CD8-positive, alpha-beta memory T cell (primary cell): ENCODE measurements at places on chromosomes 13 and 19. TPM values are rescaled to one million over a fixed set of nuclear protein-coding genes. Genes with fewer than 3 reads are reported as not detected.

DNA sequence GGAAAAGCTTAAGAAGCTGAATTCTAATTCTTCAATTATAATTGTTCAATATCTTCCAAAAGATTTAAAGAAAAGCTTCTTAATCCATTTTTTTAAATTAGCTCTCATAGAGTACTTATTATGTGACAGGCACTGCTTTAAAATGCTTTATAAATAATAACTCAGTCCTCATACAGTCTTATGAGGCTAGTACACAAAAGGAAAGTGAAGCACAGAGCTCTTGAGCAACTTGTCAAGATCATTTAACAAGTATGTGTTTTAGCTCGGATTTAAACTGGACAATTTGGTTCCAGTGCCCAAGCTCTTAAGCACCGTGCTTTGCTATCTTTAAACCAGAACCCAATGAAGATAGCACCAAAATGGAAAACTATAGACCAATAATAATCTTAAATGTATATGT is 106.1 kb downstream of the DHRS12 start:
- no peak for DNase-seq

The MAP1S gene
- 66.1 TPM for total RNA-seq

DNA sequence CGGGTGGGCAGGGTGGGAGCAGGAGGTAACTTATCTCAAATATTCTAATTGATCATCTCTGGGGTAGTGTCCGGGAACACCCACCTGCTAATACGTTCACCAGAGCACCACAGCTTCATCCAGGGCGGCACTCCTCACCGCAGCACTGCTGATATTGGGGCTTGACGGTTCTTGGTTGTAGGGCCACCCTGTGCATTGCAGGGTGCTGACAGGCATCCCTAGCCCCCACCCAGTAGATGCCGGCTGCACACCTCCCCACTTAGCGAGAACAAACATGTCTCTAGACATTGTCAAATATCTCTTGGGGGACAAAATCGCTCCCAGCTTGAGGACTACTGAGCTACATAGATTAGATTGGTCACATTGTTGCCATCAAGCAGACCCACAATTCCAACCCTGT is 73.9 kb upstream of the WASF3 start:
- no peak for DNase-seq

DNA sequence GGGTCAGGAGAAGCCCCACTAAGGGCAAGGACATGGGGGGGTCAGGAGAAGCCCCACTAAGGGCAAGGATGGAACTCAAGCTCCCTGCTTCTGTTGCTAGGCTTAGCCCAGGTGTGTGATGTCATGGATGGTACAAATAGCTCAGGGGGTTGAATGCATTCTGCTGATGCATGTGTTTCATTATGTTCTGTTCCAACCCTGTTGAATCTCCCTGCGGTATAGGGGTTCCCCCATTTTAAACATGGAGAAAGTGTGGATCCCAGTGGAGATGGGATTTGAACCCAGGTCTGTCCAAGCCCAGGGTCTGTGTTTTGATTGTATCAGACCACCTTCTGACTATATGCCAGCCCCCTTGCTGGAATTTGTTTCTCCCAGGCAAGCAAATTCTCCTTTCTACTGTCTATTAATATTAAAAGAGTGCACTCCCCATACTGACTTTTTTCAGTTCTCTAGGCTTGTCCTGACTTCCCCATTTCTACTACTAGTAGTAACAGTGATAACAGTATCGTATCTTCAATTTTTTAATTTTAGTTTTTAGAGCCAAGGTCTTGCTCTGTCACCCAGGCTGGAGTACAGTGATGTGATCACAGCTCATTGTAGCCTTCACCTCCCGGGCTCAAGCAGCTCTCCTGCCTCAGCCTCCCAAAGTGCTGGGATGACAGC is 6.7 kb downstream of the ZNF865 start:
- no peak for DNase-seq

DNA sequence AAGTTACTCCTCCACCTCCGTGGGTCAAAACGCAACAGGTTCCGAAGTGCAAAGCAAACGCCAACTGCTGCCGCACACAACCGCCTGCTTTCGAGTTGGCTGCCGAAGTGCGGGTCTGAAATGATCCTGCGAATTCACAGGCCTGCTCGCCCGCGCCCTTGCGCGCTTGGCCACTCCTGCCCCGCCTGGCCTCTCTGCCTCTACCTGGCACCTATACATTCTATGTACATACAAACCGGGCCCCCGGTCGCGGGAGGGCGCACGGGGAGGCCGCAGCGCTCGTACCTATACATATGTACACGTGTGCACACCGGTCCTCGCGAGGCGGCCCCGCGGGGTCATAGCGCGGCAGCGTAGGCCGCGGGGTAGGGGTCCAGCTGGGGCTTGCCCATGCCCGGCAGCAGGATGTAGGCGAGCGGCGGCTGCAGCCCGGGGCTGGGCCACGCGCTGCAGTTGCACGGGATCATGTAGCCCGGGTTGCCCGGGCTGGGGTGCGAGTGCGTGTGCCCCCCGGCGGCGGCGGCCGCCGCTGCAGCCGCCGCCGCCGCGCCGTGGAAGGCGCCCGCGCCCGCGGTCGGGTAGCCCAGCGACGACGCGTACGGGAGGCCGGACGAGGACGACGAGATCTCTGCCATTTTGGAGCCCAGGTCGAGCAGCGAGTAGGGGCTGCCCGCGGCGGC is 1.3 kb downstream of the SOX21 start:
- no peak for DNase-seq

DNA sequence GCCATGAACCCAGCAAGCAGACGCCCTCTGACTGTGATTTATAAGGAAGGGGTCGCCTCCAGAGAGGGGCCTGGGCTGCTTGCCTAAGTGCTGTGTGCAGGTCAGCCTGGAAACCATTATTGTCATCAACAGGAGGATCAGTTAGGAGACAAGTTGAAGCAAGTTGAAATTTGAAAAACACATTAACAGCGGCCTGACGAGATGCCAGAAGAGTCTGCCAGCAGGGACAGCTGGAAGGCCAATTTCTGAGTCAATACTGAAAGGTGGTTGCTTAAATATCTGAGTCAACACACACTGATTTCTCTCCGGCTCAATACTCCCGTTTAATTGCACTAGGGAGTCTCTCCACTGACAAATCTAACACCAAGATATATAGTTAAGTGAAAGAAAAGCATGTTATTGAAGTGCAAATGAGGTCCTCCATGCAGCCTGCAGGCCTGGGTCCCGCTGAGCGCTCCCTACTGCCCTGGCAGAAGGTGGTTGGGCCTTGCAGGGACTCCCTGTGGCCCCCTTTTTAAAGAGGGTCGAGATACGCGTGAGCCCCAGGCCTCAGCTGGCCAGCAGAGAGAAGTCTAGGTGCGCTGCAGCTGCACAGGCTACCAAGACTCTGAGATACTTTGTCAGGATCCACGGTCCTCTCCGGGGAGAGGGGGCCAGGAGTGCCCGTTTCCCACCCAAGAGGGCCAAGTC is 91.1 kb downstream of the RNASEH2B start:
- no peak for DNase-seq

DNA sequence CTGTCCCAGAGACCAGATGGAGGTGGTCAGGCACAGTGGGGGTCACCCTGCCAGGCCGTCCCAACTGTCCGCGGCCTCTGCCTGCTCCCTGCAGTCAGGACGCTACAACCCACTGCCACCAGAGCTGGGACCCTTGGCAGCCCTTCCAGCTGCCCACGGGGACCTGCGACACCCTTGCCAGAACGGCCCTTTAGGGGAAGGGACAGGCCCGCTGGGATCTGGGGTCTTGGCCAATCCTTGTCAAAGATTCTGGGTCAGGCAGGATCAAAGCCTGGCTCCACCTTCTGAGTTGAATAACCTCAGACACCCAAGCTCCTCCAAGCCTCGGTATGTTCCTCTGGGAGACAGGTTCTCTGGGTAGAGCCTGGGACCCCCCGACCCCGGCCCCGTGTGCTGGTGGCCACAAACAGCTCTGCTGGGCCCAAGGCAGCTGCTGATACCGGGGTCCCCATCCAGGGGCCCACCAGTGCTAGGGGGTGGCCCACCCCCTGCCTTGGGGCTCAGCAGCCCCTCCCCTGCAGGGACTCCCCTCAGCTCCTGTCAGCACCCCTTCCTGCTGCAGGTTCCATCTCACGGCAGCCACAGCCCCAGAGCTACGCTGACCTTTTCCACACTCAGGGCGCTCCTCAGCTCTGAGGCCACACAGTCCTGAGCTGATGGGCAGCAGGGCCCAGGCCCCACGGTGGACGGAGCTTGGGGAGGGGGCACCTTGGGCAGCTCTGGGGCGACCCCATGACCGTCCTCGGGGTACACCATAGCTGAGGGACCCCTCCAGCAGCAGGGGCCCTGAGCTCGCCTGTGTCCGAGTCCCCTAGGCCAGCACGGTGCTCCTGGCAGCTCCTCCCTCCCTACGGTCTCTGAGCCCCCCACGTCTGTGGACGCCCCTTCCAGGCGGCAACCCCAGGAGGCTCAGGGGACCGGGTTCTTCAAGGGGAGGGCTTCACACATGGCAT is 18.4 kb downstream of the SBNO2 start:
- no peak for DNase-seq

- peak; percentile 86 for DNase-seq
Measured at GRCh38 chr19:48933382-48933932, at the start of gene DHDH. DHDH (plus strand) TSS chr19:48933699; CDS start chr19:48933722, 23 bp downstream.

DNA sequence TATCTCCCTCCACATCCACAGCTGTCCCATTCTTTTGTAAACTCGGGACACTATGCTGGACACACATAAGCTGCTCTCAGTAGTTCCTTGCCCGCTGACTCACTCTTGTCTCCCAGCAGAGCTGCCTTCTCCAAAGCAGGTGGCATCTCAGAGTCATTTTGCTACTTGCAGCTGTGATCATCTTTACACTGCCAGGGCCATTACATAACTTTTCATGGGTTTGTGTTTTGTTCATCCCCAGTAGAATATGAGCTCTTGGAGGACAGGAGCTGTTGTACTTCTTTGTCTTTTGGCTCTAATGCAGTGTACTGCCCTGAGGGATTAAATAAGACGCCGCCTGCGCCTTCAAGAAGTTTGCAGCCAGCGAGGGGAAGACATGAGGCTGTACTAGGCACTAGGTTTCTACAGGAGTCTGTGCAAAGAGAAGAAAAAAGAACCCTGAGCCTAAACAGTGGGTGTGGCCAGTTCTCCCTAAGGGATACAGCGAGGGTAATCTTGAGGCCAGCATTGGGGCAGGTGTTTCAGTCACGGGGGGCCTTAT is 40.8 kb upstream of the GPR183 start:
- DNase-seq: no peak

The COLGALT1 gene
- total RNA-seq: 104 TPM

The MBD3L2 gene
- not detected for total RNA-seq

DNA sequence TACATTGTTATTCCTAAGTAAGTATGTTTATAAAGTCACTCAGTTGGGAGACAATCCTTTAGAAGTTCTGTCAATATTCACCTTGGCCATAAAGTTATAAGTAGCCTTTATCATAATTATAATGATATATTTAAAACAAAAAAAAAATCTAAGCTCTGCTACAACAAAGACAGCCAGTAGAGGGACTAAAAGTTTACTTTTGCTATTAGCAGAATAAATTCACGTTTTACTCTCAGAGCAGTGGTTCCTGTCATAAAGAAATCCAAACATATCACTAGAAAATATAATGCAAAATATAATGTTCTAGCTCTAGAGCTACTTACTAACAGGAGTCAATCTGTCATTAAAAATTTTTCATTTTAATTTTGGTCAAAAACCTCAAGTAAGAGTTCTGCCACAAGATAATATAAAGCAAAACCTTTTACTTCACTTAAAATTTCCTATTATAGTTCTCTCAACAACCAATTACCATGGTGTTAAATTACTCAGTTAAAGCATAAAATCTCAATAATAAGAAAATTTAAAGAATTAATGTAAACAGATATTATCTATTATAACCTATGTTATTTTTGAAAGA is 17.7 kb downstream of the INTS6 start:
- DNase-seq: no peak

GRCh38 chr13:97325738-97326137 is 103.6 kb downstream of the MBNL2 start:
- DNase-seq: no peak

GRCh38 chr13:28358708-28359107 is 136.2 kb downstream of the FLT1 start:
- DNase-seq: no peak

- no peak for DNase-seq
Measured at GRCh38 chr13:94121686-94122085, 357.8 kb downstream of the DCT start.

The UBL5 gene
- 340 TPM for total RNA-seq

GRCh38 chr13:35143123-35143522 is 201.1 kb downstream of the NBEA start:
- DNase-seq: no peak

DNA sequence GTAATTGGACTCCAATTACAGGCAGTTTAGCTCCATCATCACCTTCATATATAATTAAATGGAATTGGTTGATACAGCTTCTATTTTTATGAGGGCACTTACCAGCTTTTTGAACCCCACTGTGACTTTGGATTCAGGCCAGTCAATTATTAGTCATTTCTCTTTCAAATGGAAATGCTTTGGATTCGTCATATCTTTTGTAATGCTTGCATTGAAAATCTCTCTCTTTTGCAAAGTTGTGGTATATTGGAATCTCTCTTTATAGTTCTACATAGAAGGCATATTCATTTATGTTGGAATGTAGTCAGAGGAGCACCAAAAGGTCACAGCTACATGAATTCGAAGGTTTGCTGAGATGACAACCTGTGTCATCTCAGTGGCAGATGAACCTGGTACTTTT is 1074.3 kb upstream of the SLC10A2 start:
- DNase-seq: no peak

The MEIS3 gene
- total RNA-seq: not detected

DNA sequence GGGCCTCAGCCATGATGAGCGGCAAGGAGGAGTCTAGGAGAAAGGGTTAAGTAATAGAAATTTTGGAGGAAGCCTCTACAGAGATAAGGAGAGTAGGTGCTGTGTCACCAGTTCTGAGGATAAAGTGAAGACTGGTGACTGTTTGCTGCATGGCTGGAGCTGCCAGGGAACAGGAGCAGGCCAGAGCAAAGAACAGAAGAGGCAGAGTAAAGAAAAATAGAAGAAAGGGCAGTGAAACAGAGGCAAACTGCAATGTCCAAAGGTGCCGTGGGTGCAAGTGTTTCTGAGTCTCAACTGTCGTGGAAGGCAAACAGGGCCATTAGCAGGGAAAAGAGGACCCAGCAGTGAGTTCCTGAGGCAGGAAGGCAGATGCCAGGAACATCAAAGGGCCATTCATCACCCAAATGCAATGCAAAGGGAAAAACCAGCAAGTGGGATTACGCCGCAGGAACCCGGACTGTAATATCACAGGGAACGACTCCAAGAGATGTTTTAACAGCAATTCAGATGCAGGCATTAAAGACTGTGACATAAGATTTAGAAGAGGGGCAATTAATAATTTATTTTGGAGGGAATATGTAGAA is 318.3 kb downstream of the FOXO1 start:
- no peak for DNase-seq
